ENCODE measurements at places on chromosomes 1 and 21.

DNA sequence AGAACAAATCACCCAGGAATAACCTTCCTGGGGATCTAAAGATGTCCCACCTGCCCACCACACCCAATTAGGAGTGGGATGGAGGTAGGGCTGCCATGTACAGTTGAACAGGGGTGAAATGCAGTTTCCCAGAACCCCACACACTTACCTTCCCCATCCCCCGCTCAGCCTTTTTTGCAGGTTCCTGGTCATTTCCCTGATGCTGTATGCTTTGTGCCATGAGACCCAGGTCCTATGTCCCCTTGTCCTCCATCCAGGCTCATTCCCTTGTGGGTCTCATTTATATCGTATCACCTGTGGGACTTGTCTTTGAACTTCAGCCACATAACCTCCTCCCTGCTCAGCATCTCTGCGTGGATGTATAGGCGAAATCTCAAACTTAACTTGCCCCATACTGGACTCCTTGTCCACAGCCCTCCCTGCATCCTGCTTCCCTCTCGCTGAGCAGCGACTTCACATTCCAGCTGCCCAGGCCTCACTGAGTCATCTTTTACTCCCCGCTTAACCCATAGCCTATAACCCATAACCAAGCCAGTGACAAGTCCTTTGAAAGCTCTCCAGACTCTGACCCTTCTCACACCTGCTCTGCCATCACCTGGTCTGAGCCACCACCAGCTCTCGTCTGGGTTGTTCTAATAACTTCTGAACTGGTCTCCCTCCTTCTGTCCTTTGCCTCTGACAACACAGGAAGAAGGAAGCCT lies 4.7 kb downstream of the LDLRAD2 start:
- DNase-seq = no peak

GRCh38 chr1:152048416-152049009 lies 11.7 kb upstream of the S100A11 start:
- peak; percentile 75 for DNase-seq

DNA sequence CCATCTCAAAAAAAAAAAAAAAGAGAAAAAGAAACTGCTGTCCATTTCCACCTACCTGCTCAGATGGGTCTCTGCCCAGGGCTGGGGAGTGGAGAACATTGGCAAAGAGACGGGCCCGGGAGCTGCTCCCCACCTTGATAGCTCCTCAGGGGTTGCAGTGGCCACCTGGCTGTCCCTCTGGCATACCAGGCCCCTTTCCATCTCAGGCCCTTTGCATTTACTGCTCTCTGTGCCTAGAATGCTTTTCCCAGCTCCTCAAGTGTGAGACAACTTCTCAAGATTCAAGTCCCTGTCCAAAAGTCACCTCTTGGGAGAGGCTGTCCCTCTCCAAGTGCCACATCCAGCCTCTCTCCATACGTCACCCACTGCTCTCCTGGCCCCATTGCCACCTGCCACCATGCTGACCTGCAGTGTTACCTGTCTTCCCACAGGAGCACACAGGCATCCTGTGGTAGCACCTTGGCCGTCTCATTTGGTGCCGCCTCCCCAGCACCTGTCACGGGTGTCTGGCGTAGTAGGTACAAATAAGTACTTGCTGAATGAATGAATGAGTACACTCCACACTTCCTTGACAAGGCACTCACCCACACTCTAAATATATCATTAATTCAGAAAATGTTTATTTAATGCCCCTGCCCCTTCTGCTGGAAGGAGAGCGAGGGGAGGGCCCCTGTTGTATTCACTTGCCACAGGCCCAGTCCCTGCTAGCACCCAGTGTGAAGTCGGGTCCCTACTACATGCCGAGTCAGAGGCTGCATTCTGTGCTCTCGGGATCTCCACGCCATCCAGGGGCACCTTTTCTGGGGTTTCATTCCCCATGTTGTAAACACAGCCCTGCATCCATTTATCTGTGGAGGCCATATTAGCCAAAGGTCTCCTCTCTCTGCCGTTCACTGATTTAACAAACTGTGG lies 48.8 kb downstream of the DISP3 start:
- DNase-seq = no peak

DNA sequence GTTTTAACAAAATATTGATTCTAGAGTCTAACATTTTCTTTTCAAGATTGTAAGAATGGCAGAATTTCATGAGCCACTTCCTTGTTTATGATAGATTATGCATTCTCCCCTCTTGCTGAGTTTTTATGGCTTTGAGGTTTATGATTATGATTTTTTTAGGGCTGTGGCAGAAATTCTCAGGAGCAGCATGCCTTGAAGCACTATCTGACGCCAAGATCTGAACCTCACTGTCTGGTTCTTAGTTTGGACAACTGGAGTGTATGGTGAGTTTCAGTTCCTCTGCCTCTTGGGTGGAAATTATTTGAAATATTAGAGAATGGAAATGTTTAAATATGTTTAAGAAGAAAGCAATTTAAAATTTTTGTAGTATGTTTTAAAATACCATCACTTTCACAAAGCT lies 10.2 kb downstream of the USP16 start:
- no peak for DNase-seq

- DNase-seq = no peak
Observed at GRCh38 chr21:15631342-15631741, 98.4 kb upstream of the USP25 start.

GRCh38 chr1:201612645-201613044 lies 73.7 kb downstream of the NAV1 start:
- no peak for DNase-seq

DNA sequence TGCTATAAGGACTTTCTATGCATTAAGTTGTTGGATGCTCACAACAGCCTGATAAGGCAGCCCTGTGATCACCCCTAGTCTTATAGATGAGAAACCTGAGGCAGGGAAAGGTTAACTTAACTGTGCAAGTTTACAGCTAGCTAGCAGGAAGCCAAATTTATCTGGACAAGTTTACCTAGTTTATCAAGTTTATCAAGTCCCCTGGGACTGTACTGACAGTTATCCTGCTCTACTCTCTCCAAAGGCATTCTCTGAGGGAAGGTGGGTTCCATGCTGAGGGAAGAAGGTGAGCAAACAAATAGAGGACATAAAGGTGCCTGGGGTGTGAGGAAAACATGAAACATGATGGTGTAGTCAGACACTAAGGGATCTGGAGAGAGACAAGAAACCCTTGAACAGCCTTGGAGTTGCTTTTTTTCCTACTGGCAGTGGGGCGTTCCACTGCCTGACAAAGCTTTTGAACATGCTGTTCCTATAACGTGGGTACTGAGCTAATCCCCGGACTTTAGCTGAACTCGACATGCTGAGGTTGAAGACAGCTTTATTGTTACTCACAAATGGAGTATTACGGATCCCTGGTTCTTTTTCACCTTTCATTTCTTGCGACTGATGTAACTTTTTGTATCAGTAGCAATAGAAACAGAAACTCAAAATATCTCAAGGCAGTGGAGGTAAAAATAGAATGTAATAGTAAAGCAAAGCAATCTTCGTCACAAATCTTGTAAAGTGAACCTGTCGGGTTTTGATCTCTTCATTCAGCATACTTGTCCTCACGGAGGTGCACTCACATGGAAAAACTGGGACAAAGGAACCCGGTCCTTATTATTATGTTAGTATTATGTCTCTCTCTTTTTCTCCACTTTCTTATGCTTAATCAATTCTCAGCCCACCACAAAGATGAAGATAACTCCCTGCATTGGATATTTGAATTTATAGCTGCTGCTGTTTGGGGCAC lies 42.4 kb upstream of the ESRRG start:
- DNase-seq = no peak

DNA sequence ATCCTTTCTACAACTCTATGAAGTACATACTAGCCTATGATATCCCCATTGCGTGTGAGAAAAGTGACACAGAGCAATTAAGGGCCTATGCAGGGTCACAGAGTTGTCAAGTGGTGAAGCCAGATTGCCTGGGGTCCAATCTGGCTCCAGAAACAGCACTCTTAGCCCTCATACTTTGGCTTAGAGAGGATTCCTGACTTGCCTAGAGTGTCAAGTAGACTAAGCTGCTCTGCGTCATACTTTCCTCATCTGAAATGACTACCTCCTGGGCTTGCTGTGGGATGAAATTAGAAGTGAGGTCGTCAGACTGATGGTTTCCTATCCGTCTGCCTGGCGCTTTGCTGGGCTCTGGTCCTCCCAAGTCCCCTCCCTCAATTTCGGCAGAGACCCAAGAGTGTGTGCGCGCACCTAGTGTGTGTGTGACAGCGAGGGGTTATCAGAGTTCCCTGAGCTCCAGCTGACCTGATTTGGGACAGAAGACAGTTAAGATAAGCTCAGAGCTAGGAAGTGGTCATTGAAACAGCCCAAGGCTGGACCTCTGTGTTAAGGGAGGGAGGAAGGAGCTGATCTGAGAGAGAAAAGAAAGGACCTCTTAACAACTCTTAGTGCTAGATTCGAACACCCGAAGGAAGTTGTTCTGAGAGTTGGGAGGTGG lies 5.4 kb upstream of the NUAK2 start:
- DNase-seq = no peak

- no peak for DNase-seq
Observed at GRCh38 chr1:93641527-93641926, 40.1 kb downstream of the BCAR3 start.

DNA sequence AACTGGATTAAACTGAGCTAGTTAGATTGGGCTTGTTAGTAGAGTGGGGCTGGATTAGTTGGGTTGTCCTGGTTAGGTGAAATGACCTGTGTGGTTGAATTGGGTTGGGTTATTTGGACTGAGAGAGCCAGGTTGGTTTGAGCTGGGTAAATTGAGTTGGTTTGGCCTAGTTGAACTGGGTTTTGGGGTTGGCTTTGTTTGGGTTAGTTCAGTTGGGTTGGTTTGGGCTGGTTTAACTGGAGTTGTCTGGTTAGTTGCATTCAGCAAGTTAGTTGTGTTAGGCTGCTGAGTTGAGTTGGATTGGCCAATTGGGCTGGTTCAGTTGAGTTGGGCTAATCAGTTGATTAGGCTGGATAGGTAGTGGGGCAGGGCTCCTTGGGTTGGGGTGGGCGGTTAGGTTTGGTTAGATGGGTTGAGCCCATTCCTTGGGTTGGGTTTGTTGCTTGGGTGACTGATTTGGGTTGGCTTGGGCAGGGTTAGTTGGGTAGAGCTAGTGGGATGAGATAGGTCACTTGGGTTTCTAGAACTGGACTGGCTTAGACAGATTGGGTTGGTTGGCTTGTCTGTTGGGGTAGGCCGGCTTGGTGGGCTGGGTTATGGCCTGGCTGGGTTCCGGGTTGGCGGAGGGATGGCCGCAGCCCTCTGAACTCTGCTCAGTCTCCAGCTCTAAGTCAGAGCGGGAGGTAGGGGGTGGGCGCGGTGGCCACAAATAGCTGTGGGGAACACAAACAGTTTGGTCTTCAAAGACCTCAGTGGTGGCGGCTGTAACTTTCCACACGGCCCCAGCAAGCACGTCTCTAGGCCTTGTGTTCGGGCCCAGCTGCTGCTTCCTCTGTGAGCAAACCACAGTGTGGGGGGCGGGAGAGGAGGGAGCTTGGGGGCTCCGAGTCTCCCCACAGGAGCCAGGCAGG lies 67.2 kb upstream of the RUNX3 start:
- peak; percentile 57 for DNase-seq

- no peak for DNase-seq
Observed at GRCh38 chr1:36796733-36797132, 237.6 kb downstream of the GRIK3 start.

DNA sequence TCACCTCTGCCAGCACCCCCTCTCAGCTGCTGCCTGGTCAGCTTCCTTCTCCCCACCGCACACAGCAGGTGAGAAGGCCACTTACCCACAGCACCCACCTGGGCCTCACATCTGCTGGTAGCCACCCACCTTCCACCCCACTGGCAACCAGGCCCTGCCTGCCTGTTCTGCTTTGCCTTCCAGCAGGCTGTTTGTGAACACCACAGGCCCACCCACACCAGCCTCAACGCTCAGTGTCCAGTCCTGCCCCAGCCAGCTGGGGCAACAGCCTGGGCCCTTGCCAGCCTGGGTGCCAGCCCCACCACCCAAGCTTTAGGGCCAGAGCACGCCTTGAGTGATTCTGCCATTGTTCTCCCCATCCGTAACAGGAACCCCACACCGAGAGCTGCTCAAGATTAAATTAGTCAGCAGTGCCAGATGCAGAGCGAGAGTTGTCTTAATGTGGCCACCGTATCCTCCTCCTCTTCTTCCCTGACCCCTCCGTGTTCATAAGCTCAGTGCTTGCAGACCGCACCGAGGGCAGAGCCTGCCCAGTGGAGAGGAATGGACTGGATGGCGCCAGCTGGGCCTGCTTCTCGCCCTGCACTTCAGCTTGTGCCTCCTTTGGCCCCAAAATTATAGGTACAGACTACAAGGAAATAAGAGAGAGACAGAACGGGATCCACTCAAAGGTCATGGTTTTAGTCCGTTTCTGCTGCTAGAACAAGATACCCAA lies 120.3 kb upstream of the COL6A1 start:
- no peak for DNase-seq

GRCh38 chr1:170790175-170790574 lies 126.2 kb downstream of the PRRX1 start:
- DNase-seq = no peak

- no peak for DNase-seq
Observed at GRCh38 chr1:55544826-55545225, 329.7 kb upstream of the USP24 start.

GRCh38 chr1:55854911-55855310 lies 639.7 kb upstream of the USP24 start:
- no peak for DNase-seq

DNA sequence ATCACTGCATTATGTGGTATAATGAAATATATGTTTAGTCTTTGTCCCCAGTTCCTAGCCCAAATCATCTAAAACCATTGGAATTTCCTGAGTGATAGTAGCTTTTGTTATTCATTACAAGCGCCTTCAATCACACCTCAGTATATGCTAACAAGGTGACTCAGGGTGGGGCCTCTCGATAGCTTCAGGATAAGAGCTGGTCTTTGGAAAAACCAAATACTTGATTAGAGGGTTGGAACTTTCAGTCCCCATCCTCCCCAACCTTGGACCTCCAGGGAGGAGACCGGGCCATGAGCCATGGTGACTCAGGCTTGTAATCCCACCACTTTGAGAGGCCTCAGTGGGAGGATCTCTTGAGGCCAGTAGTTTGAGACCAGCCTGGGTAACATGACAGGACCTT lies 5.1 kb upstream of the BRDT start:
- DNase-seq = no peak

- DNase-seq = no peak
Observed at GRCh38 chr1:7101187-7101586, 315.9 kb downstream of the CAMTA1 start.

DNA sequence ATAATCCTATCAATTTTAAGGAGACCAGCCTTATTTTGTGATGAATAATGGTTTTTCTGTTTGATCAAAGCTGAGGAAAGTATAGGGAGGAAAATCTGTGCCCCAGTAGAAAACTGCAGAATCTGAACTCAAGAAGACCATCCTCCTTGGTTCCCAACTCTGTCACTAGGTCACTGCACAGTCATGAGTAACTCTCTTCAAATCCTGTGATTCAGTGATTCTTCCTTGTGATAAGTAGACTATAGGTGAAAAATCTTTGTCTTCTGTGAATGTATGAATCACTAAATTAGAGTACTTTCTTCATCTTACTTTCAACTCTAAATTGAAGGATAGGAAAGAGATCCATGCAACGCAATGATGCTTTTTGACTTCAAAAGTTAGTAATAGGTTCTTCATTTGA lies 13.3 kb upstream of the OR2L5 start:
- DNase-seq = no peak
